LNCaP clone FGC (cell line): ENCODE measurements at places on chromosomes 16 and 17.

DNA sequence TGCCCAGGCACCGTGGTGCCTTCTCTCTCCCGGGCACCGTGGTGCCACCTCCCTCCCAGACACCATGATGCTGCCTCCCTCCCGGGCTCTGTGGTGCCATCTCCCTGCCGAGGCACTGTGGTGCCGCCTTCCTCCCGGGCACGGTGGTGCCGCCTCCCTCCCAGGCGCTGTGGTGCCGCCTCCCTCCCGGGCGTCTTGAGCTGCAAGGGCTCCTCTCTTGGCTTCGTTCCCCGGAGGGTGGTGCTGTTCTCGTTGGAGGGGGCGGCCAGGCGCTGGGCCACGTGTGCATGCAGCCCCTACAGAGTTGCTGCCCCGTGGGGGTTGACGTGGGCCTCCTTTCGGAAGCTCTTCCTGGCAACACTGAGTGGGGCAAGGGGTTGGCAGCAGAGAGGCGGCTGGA, 8.2 kb downstream of the CENPX start:
- no peak for DNase-seq

GRCh38 chr17:59840329-59841090, 52.2 kb downstream of the TUBD1 start:
- no peak for DNase-seq

DNA sequence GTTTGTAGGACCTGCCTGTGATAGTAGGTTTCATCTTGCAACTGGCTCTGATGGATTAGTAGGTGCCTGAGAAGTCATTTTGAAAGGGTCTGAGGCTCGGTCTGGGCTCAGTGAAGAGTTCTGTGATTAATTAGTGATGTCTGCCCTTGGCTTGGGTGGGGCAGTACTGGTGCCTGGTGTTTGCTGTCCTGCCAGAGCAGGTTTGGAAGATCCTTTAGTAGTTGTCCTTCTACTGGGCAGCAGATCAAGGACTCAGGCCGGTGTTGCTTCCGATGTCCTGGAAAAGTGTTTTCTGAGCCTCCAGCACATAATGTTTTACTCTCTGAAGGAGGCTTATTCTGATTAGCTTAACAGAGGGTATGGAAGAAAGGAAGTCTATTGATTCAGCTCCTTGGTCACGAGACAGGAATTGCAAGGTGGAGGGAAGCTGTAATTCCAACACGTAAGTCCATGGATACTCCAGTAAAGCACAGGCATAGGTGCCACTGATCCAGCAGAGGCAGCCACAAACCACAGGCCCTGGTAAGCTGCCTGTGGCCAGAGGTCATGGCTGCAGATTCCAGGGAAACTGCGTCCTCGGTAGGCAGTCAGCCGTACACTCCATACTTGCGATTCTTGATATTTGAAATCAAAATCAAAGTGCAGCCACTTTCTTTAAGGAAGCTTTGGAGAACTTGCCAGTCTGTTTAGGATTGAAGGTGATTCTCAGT, 18.7 kb downstream of the HLF start:
- no peak for DNase-seq

- DNase-seq, result no peak
These were observed 14.2 kb upstream of the RHBDF2 start for GRCh38 chr17:76515274-76515949.

GRCh38 chr17:77644181-77645071, 314.1 kb upstream of the TNRC6C start:
- no peak for DNase-seq

DNA sequence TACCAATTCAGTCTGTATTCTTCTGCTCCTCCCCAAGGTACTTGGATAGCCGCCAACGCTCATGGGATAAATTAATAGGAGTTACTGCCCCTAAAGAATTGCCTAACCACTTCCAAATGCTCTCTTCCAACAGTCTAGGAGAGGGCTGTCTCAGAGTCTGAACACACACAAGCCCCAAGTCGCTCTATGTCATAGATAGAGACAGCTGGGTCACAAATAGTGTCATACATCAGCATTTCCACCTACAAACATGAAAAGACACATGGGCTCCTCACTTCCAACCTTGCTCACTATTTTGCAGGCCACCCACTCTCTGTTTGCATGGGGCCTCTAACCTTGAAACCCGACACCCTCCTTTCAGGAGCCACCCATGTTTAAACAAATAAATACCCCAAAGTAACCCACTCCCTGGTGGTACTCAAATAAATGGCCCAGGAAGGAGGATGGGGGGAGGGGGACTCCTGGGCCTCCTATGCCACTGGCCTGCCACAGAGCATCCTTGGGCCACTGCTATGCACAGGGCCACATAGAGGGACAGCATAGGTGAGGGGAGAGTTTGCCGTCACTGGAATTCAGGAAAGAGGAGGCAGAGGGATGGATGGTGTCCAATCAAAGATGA, 265.9 kb downstream of the SOX9 start:
- DNase-seq, result no peak

DNA sequence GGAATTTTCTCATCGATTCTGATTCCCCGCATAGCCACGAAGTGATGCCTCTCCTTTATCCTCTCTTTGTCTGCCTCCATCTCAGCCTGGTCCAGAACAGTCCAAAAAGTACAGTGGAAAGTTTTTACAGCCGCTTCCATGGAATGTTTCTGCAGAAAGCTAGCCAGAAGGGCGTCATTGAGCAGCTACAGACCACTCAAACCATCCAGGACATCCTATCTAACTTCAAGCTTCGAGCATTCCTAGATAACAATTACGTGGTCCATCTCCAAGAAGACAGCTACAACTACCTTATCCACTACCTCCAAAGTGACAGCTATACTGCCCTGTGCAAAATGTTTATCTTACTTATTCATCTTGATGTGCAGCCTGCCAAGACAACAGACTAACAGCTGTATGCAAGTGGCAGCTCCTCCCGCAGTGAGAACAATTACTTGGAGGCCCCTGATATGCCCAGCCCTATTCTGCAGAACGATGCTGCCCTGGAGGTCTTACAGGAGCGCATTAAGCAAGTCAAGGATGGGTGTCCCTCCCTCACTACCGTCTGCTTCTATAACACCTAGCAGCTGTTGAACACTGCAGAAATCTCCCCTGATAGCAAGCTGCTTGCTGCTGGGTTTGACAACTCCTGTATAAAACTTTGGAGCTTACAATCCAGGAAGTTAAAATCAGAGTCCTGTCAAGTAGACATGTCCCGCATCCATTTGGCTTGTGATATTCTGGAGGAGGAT, 38.9 kb downstream of the SLFN12L start:
- no peak for DNase-seq

- peak; percentile 76 for DNase-seq
These were observed 677 bp upstream of the RANGRF start for GRCh38 chr17:8287651-8288335.

DNA sequence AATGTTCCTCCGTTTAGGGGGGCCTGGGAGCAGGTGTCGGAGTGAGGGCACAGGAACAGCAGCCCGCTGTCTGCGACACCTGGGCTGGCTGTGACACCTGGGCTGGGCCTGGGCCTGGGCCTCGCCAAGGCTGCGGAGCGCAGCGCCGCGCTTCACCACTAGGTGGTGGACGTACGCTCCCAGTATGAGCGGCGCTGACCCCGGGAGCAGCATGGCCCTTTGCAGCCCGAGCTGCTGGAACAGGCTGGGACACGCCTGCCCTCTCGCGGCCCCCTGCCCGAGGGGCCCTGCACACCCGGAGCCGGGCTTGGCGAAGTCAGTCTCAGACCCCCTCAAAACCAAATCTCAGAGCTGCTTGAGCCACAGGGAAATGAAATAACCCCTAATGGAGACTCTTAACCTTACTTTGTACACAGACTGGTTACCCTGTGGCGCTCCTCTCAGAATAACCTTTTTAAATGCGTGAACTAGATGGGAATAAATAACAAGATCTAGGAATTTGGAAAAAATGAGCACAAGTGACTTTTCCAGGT, 38.6 kb upstream of the FA2H start:
- DNase-seq, result peak; percentile 41

GRCh38 chr16:87657621-87658192, 55.4 kb downstream of the JPH3 start:
- DNase-seq, result no peak

- no peak for DNase-seq
These were observed at the start of gene VEZF1 for GRCh38 chr17:57987581-57988300. VEZF1 (minus strand) TSS chr17:57988254; CDS start chr17:57988111, 143 bp downstream.

GRCh38 chr17:69485901-69486643, 71.6 kb downstream of the MAP2K6 start:
- DNase-seq, result no peak

DNA sequence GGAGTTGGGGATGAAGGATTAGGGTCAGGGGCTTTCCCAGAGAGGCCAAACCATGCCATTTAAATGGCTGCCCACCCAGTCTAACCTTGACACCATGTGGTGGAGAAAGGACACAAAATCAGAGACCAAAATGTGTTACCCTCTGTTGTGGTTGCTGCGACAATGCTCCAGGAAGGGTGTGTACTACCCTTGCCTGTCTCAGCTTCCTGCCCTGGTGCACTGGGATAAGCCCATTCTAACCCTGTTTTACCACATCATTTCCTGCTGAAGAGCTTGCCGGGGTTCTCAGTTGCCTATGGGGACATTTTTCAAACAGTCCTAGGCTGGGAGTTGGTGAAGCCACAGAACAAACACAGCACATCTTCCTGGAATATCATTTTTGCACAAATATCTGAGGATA, 4.9 kb downstream of the OR4D1 start:
- DNase-seq, result no peak

DNA sequence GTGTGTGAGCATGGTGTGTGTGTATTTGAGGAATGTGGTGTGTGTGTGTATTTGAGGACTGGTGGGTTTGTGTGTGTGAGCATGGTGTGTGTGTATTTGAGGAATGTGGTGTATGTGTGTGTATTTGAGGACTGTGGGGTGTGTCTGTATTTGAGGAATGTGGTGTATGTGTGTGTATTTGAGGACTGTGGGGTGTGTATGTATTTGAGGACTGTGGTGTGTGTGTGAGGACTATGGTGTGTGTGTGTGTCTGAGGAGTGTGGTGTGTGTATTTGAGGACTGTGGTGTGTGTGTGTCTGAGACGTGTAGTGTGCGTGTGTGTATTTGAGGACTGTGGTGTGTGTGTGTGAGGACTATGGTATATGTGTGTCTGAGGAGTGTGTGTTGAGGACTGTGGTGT, 18.0 kb upstream of the CACNG1 start:
- no peak for DNase-seq

DNA sequence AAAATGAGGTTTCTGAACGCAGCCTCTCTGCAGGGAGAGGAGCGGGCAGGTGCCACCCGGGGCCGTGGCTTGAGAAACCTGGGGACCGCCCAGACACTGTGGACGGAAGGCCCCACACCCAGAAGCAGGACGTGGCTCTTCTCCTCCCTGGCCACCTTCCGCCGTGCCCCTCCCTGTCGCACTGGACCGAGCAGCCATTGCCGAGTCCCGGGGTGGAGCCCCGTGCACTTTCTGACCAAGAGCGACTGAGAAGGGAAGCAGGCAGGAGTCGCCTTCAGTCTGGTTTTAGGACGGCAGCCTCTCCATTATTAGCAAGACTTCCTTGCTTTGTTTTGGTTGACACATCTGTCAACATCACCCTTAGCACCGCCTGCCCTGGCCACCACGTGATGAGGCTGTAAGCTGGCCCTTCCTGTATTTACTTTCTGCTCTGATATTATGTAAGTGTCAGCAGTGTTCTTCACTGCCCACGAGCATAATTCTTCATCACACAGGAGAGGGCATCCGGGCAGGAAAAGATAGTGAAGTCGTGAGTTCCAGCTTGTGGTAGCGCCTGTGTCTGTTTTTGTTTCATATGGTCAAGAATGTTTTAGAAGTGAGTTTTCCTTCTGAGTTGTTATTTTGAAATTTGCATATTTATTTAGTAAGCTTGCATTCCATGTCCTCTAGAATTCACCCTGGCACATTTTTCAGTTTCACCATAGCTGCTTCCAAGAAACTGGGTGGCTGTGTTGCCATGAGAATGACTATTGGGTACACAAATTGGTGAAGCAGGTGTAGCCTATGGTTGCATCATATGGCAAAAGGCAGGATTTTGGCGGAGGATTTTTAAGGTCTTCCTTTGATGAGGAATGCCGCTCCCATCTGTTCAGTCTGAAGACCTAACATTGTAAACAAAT, 1.0 kb downstream of the HERPUD1 start:
- peak; percentile 80 for DNase-seq

GRCh38 chr16:70298988-70299938, at the start of gene DDX19B:
DDX19B (plus strand) TSS chr16:70299186; CDS start chr16:70299298, 112 bp downstream.
- DNase-seq, result no peak

DNA sequence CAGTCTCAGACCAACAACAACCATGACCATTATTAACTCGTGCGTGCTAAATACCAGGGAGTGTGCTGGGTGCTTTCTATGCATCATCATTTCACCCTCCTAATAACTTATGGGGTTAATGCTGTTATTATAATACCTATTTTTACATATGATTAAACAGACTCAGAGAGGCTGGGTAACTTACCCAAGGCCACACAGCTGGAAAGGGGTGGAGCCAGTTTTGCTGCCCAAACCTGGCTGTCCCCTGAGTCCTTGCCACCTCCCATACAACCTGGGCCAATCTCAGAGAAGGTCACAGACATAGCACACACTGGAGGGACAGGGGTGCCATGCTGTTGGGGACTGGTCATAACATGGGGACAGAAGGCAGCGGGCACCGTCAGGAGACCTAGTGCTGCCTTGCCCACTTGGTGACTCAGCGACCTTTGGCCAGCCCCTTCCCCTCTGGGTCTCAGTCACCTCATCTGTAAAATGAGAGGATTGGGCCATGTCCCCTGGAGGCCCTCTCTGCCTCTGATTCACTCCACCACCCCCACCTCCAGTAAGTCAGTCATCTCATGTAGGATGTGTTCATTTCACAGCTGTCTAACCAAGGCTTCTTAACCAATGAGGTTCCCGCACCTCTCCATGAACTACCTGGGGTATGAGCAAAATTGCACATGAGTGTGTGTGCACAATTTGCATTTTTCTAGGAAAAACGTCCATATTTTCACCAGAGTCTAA, 11.4 kb upstream of the FADS6 start:
- DNase-seq, result no peak

DNA sequence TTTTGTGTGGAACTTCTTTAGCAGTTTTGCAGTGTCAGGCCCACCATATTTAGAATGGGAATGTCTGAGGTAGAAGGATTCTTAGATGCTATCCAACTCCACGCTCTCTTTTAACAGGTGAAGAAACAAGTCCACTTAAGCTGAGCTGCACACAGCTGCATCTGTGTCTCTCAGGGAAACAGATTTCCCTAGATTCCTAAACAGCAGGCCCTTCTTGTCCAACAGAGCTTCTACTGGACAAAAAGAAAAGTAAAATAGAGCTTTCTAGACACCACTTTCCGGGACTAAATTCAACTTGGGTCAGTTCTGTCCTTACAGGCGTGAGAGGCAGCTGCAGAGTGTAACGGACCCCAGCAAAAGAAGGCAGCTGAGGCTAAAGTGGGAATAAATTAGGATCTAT, 51.7 kb downstream of the SNX11 start:
- no peak for DNase-seq

GRCh38 chr16:90008708-90009145, 10.5 kb downstream of the DBNDD1 start:
- no peak for DNase-seq

DNA sequence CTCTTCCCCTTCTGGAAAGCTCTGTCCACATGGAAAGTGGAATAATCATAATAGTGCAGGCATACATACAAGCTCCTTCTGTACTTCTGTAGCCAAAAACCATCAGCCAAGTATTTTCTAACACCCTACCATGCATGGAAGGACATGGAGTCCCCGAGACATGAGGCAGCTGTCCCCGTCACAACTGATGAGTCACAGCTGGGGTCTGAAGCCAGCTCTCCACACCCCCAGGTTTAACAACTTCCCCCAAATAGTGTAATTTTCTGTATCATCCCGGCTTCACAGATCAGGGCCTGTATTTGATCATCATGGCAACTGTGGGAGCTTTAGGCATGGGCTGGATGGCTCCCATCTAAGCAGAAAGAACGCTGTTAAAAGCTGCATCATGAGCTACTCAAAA, 16.6 kb downstream of the C16orf96 start:
- DNase-seq, result no peak
